ENCODE measurements at places on chromosomes 5 and 9. TPM values are rescaled to one million over a fixed set of nuclear protein-coding genes. Genes with fewer than 3 reads are reported as not detected.
A peak's percentile ranks its signal among the peaks of the same experiment; 100 is the strongest.

DNA sequence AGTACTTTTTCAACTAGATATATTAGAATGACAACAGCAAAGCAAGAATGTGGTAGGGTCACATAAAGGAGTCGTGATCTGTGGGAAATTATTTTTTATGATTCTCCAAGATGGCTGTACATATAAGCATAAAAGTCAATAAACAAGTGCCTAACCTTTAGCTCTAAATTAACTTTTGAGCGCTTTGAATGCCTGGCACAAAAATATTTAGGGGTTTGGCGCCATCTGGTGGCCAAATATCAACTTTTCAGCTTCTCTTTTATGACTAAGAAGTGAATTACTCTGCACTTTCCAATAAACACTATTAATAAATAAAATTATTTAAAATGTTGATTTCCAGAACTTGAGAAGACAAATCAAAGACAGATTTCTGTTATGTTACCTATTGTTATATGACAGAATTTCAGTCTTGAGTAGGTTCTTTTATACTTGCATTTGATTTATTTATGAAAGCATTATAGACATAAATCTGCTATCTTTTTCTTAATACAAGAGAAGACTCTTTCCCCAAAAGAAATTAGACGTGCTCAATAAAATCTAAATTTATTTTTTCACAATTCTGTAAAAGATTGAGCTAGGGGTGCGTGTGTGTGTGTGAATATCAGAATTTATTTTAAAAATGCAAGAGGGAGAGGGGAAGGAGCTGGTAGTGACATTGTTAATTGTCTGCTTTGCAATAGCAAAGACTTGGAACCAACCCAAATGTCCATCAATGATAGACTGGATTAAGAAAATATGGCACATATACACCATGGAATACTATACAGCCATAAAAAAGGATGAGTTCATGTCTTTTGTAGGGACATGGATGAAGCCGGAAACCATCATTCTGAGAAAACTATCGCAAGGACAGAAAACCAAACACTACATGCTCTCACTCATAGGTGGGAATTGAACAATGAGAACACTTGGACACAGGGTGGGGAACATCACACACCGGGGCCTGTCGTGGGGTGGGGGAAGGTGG lies 36.7 kb upstream of the ARRDC3 start:
- peak; percentile 72 for DNase-seq
- no peaks in the 10 kb centered on the region for H3K36me3 ChIP-seq
- H3K4me3 ChIP-seq = no peak overlapping the region
- H3K4me1 ChIP-seq = peaks cover 7% of the 10 kb centered on the region
- H3K27ac ChIP-seq = no peak overlapping the region

DNA sequence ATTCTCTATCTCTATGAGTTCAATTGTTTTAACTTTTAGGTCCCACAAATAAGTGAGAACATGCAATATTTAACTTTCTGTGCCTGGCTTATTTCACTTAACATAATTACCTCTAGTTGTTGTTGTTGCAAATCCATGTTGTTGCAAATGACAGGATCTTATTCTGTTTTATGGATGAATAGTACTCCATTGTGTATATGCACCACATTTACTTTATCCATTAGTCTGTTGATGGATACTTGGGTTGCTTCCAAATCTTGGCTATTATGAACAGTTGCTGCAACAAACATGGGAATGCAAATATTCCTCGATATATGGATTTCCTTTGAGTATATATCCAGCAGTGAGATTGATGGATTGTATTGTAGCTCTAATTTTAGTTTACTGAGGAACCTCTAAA lies 36.3 kb downstream of the MEGF9 start:
- DNase-seq = no peak
- no peaks in the 10 kb centered on the region for H3K27me3 ChIP-seq
- no peak overlapping the region for H3K4me3 ChIP-seq
- H3K4me1 ChIP-seq = no peaks in the 10 kb centered on the region

- no peak for DNase-seq
- H3K27me3 ChIP-seq = no peaks in the 10 kb centered on the region
- H3K4me3 ChIP-seq = no peak overlapping the region
- no peaks in the 10 kb centered on the region for H3K4me1 ChIP-seq
- no peaks in the 10 kb centered on the region for H3K36me3 ChIP-seq
These were observed 477.8 kb upstream of the DAB2 start for GRCh38 chr5:39902626-39903025.

GRCh38 chr9:37332578-37332977 lies 89.9 kb upstream of the GRHPR start:
- no peak overlapping the region for H3K4me3 ChIP-seq
- H3K27me3 ChIP-seq = no peaks in the 10 kb centered on the region
- DNase-seq = no peak
- H3K36me3 ChIP-seq = no peaks in the 10 kb centered on the region
- no peak overlapping the region for H3K27ac ChIP-seq
- peaks cover 12% of the 10 kb centered on the region for H3K4me1 ChIP-seq

Gene RASEF
- 0.21 TPM for total RNA-seq

Gene G3BP1
- 212 TPM for total RNA-seq

Gene CDC20B
- total RNA-seq = not detected

DNA sequence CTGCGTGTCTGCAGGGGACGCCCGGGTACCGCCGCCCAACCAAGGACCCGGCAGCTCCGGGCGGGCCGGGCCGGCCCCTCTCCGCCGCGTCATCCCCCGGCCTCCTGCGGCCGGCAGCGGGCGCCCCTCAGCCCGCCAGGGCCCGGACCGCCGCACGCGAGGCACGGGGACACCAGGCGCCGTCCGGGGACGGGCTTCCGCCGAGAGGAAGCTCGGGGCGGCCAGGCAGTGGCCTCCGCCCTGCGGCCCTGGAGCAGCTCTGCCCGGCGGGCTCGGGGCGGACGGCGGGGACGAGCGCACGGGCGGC lies 373 bp downstream of the FBXW5 start:
- peaks cover 2% of the 10 kb centered on the region for H3K4me1 ChIP-seq
- H3K27ac ChIP-seq = peak overlapping the region; percentile 63
- DNase-seq = no peak
- no peaks in the 10 kb centered on the region for H3K27me3 ChIP-seq
- H3K4me3 ChIP-seq = peak overlapping the region; percentile 99
- no peaks in the 10 kb centered on the region for H3K36me3 ChIP-seq

Gene PCDHAC2
- total RNA-seq = 1.9 TPM

Gene PTCH1
- total RNA-seq = 24.5 TPM

Gene CHSY3
- 0.30 TPM for total RNA-seq

DNA sequence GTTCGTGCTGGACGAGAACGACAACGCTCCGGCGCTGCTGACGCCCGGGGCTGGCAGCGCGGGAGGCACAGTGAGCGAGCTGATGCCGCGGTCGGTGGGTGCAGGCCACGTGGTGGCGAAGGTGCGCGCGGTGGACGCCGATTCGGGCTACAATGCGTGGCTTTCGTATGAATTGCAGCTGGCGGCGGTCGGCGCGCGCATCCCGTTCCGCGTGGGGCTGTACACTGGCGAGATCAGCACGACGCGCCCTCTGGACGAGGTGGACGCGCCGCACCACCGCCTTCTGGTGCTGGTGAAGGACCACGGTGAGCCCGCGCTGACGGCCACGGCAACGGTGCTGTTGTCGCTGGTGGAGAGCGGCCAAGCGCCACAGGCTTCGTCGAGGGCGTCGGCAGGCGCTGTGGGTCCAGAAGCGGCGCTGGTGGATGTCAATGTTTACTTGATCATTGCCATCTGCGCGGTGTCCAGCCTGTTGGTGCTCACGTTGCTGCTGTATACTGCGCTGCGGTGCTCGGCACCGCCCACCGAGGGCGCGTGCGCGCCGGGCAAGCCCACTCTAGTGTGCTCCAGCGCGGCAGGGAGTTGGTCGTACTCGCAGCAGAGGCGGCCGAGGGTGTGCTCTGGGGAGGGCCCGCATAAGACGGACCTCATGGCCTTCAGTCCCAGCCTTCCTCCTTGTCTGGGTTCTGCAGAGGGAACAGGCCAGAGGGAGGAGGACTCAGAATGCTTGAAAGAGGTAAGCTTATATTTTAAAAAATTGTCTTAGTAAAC lies 2.2 kb downstream of the PCDHA13 start:
- H3K4me1 ChIP-seq = no peaks in the 10 kb centered on the region
- no peaks in the 10 kb centered on the region for H3K27me3 ChIP-seq
- H3K4me3 ChIP-seq = no peak overlapping the region
- no peak for DNase-seq
- H3K36me3 ChIP-seq = no peaks in the 10 kb centered on the region

Gene NFIB
- 0.40 TPM for total RNA-seq

- peaks cover 7% of the 10 kb centered on the region for H3K4me1 ChIP-seq
- H3K4me3 ChIP-seq = no peak overlapping the region
- H3K27me3 ChIP-seq = no peaks in the 10 kb centered on the region
- H3K27ac ChIP-seq = no peak overlapping the region
These were observed 26.5 kb downstream of the OGN start for GRCh38 chr9:92377876-92378275.

Gene PALM2AKAP2
- total RNA-seq = 3.9 TPM

DNA sequence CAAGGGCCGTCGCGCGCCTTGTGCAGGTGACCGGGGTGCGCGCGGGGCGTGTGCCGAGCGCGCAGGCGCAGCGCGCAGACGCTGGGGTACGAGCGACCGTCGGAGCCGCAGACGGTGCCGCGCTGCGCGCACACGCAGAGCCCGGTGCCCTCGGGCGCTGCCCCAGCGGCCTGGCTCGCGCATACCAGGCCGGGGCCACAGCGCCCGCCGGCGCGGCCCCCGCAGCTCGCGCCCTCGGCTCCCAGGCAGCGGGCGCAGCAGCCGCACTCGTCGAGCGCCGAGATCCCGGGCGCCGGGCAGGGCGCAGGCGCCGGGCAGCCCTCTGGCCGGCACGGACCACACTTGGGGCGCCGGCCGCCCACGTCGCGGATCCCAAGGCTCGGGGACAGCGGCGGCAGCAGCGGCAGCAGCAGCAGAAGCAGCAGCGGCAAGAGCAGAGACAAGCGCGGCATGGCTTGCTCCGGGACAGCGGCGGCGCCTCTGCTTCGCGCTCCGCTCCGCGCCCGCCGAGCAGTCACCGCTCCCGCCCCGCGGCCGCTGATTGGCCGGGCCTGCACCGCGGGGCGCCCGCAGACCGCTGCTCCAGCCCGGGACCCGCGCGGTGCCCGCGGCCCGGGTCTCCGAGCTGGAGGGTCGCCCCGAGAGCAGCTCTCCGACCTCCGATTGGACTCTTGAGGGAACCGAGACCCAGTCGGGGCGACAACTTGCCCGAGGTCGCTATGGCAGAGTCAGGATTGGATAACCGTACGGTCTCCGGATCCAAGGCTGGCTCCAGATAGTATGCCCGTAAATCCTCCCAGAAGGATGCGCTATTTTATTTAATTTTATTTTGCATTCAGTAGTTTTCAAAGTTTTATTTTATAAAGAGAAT lies at the start of gene IGFBPL1:
Gene IGFBPL1, minus strand, starts transcription at position 482 of the 871 bp plus-strand sequence. Its CDS starts 30 bp downstream, at position 452.
- peaks cover 25% of the 10 kb centered on the region for H3K4me1 ChIP-seq
- H3K27me3 ChIP-seq = peaks cover 50% of the 10 kb centered on the region
- H3K36me3 ChIP-seq = no peaks in the 10 kb centered on the region
- H3K4me3 ChIP-seq = peak within 1 kb of the TSS; percentile 44
- peak; percentile 88 for DNase-seq

DNA sequence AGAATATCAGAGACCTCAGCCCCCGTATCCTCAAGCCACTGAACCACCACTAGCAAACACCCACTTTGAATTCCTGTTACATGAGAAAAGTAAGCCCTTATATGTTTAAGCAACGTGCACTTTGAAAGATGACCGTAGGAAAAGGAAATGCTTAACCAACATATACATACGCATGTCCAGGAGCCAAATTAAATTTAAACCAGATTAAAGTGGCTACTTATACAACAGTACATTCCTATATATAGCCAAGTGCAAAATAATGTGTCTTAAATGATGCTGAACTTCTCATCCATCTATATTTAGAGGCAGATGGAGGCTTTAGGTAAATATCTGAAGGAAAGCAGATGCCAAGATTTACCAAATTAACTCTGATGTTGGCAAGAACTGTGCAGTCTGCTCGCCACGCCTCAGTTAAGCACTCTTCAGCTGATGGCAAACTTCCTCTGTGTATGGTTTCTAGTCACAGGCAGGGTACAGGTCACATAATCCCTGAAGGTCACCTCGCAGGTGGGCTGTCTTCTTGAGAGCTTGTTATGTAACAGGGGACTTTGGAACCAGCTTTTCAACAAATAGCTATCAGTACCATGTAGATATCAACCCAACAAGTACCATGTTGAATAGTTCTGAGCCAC lies 8.6 kb downstream of the GCNT4 start:
- no peak for DNase-seq
- H3K4me3 ChIP-seq = no peak overlapping the region
- no peaks in the 10 kb centered on the region for H3K27me3 ChIP-seq
- H3K36me3 ChIP-seq = no peaks in the 10 kb centered on the region
- no peak overlapping the region for H3K27ac ChIP-seq

DNA sequence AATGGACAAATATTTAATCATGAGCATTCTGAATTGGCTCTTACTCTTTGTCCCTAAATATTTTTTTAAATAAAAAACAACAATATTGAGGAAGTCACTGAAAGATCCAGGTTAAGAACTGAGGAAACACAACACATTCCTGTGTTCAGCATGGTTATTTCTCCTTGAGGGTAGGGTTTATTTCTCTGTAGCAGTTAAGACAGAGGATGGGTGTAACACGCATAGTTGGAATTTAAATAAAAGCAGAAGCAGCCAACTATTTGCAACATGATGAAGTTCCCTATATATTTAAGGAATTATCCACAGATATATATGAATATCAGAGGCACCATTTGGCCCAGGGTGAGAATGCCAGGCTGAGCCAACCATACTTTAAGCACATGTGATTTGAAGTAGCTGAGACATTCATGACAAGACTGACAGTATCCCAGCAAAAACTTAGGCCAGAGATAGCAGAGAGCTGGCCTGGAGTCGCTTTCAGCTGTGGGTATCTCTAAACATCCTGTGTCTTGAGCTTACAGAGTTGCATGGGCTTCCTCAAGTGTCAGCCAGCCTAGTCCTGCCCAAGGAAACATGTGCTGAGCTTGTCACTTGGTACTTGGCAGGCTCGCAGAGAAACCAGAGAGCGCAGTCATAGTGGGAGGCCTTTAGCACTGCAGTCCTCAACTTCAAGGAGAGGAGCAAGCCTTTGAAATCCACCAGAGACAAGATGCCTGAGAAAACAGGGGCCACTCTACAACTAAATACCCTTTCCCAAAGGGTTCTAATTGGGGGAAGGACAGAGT lies 43.6 kb downstream of the SEMA5A start:
- H3K27ac ChIP-seq = no peak overlapping the region
- no peaks in the 10 kb centered on the region for H3K36me3 ChIP-seq
- H3K4me3 ChIP-seq = no peak overlapping the region
- no peaks in the 10 kb centered on the region for H3K4me1 ChIP-seq
- H3K27me3 ChIP-seq = no peaks in the 10 kb centered on the region

DNA sequence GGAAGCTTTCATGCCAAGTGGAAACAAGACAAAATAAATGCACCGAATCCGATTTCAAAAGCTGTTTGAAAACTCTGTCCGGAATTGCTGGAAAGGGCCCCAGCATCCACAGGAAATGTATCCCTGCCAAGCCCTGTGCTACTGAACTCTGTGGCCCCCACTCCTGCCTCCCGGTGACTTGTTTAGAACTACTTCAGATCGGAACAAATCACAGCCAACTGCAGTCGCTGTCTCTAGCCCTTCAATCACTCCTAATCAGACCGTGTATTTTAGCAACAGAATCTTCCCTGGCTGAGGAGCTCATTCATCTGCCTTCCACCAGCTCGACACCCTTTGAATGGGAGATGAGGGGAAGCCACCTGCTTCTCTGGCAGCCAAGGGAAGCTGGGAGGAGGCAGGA lies 94.1 kb downstream of the KCNIP1 start:
- no peak overlapping the region for H3K4me3 ChIP-seq
- DNase-seq = no peak
- H3K36me3 ChIP-seq = no peaks in the 10 kb centered on the region
- peaks cover 8% of the 10 kb centered on the region for H3K4me1 ChIP-seq

GRCh38 chr5:39093352-39093751 lies 19.2 kb upstream of the RICTOR start:
- no peaks in the 10 kb centered on the region for H3K36me3 ChIP-seq
- no peaks in the 10 kb centered on the region for H3K4me1 ChIP-seq
- no peaks in the 10 kb centered on the region for H3K27me3 ChIP-seq
- H3K4me3 ChIP-seq = no peak overlapping the region
